ENCODE measurements at places on chromosomes 4 and X.

DNA sequence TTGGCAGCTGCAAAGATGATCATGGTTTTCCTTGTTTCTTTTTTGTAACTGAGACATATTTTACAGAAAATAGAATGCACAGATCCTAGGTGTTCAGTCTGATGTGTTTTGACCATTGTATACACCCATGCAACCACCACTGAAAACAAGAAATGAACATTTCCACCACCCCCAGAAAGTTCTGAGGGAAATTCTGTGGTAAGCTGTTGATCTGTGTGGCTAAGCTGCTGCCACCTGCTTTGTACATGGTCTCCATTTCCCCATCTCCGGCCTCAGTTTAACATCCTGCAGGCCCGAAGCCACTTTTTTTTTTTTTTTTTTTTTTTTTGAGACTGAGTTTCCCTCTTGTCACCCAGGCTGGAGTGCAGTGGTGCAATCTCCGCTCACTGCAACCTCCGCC, 65.3 kb downstream of the NYX start:
- no peak for DNase-seq

DNA sequence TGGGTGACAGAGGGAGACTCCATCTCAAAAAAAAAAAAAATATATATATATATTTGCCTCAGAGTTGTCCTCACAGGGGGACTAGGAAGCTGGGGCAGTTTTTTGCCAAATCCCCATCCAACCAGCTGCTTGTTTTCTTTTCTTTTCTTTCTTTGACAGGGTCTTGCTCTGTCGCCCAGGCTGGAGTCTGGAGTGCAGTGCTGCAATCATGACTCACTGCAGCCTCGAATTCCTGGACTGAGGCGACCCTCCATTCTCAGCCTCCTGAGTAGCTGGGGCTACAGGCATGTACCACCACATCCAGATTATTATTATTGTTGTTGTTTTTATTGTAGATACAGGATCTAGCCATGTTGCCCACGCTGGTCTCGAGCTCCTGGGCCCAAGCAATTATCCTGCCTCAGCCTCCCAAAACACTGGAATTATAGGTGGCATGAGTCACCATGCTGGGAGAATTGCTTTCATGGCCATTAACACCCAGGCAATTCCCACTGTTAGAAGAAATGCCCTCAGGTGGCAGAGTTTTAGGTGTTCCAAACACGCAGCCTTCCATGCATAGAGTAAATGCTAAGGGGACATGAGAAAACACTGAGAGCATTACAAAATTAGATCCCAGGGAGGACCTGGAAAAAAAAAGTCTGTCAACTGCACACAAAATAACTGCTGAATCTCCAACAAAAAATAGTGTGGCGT, 98.0 kb downstream of the ARHGAP6 start:
- DNase-seq: no peak

DNA sequence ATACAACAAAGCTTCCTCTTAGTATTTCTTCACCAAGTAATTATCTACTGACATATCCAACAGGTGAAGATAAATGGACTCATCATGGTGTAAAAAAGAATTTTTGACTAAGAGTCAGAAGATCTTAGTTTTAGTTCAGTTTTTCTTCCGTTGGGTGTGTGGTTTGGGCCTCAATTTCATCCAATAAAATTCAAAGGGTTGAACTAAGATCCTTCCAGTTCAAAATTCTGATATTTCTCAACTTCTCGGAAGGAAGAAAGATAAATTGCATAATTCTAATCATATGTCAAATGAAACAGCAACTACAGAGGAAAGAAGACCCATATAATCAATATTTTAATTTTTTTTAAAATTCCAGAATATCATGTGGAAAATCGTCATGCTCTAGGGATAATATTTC, 192.7 kb downstream of the SPRY1 start:
- DNase-seq: no peak

GRCh38 chr4:145939441-145939750, 773 bp upstream of the ZNF827 start:
- DNase-seq: no peak

- DNase-seq: peak; percentile 82
Measured at GRCh38 chr4:189940178-189941004, at the start of gene FRG1. TSS of gene FRG1 (plus strand) at chr4:189940872. CDS start at chr4:189941010, 138 bp downstream.

- DNase-seq: no peak
Measured at GRCh38 chr4:39066371-39066770, 4.3 kb downstream of the KLHL5 start.

- DNase-seq: no peak
Measured at GRCh38 chr4:142547974-142548373, 298.1 kb downstream of the INPP4B start.

DNA sequence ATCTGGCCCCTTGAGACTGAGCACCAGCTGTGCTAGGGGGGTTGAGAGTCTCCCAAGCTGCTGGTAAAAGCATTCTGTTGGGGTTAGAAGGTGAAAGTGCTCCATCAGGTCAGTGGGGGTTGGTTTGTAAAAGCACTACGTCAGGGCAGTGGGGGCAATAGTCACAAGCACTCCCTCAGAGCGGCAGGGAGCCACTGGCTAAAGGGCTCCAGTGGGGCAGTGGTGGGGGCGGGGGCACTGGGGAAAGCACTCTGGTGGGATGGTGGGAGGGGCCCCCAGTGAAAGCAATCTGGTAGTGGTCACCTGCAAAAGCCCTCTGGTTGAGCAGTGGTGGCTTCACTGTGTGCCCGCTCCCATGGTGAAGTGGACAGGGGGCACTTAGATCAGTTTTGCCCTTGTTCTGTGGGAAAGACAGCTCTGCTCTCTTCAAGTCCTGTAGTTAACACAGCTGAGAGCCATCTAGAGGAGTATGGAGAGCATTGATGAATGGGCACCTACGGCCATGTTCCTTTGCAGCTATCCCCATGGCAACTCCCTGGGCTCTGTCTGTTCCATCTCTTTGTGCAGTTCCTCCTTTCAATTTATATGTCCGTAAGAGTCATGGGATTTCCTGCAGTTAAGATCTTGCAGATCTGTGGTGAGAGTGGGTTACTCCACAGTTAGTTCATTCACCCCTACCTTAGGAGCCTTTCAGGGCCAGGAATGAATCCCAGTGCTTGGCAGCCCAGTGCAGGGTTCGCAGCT, 106.4 kb downstream of the SH3BGRL start:
- no peak for DNase-seq

GRCh38 chrX:123731987-123732669, 724 bp downstream of the THOC2 start:
- DNase-seq: no peak

DNA sequence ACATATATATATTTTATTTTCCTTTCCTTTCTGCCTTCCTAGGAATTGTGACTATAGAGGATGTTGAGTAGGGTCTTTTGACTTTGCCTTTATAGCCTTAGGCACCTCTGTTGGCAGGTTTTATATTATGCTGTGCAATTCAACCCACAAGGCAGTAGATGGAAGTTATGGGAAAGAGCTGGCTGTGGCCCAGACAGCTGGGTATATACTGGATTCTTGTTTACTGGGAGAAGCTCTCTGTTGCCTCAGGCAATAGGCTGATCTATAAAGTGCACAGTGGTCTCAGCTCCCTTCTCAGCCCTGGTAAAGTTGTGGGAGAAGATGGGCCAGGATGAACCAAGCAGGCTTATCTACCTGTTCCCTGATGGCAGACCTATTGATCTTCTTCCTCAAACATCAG, 342.0 kb downstream of the GBA3 start:
- DNase-seq: no peak

DNA sequence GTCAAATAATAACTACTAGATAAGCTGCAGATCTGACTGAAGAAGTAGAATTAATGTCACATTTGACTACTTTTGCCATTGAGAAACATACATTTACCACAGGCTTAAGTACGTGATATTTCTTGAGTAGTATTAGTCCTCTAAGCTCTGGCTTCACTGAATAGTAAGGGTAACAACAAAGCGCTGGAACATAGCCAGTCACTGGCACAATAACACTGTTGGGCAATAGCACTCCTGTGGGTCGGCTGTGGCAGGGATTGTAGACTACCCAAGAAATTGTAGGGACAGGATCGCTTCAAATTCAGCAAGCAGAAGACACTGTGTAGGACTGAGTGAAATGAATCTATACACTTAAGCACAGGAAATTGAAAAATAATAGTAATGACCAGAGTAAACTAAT, 27.1 kb upstream of the IL15 start:
- DNase-seq: no peak

- DNase-seq: no peak
Measured at GRCh38 chrX:1472975-1473374, 20.3 kb upstream of the ASMTL start.

- DNase-seq: peak; percentile 13
Measured at GRCh38 chrX:30971774-30972603, 82.9 kb upstream of the TAB3 start.

DNA sequence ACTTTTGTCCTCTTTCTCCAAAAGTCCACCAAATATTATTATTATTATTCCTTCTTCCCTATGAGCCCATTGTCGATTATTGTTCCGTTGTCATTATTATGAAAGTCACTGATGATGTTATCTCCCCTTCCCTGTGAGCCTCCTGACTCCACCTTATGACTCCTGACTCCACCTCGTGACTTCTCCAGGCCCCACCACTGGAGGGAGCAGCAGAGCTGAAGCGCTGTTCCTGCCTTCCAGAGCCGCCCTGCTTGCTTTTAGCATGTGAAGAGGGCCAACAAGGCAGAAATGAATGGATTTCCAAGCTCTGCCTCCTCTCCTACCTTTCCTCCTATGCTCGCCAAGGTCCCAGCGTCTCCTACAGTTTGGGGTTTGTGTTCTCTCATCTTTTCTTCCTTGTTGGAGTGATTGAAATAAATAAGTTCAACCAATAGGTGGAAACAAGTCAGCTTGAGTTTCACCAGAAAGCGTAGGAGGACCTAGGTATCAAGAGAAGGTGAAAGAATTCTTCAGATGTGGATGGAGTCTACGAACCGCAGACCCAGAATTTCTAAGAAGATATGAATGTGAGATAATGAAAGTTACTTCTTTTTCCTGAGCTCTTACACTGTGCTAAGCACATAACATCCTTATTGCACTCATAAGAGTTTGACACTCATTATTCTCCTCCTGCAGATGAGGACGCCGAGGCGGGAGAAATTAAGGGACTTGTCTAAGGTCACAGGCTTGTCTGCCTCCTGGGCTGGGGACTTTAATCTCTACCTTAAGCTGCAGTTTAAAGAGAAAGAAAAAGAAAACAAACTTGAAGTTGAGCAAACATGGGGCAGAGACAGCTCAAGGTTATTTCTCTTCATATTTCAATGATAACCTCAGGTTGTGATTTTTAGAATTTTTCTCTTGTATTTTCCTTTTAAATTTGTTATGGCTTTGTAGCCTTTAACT, 26.1 kb downstream of the IGSF1 start:
- DNase-seq: no peak

DNA sequence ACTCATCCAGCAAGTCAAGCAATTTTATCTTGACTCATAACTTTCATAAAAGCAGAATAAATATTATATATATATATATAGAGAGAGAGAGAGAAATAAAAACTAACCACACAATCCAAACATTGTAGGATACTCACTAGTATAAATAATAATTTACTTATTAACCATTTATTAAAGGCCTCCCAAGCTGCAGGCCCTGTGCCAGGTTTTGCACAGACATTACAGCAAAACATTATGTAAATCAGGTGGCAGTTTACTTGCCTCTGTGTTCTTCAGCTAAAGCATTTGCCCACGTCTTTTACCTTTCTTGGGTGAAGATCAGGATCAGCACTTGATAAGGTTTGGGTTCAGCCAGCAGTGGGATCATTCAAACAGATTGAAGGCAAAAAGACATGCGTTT, 75.6 kb downstream of the CLDN22 start:
- no peak for DNase-seq

DNA sequence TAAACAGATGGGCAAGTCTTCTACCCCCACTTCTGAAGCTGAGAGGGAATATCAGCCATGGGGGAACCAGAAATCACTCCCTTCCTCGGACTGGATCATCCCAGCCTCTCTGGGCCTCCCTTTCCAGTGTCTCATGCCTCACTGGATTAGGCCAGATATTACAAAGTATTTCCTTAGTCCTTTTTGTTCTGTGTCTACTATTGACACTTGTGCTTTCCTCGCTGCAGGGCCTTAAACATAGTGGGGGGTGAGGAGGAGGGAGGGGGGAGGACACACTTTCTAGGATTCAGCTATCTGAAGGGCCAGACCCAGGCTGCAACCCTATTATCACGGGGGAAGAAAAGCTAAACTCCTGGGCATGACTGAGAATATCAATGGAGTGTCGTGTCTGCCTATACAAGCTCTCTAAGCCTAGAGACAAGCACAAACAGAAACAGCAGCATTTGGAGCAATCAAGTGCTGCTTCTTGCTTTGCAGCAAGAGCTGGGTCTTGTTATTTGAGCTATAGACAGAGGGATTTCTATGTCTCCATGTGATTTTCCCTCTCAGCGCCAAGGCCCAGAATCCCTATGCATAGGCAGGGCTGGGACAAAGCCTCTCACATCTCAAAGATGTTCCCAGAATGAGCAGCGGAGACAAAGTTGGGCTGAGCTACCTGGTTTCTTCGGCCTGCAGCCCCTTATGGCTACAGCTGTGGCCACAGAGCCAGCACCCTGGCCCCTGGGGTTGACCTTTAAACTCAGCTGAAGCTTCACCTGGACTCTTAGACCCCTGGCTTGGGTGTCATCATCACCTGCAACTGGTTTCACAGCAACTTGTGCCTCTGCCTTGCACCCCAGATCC, 20.2 kb downstream of the PJA1 start:
- DNase-seq: no peak

- peak; percentile 58 for DNase-seq
Measured at GRCh38 chrX:14963447-14964236, 90.4 kb downstream of the MOSPD2 start.

GRCh38 chr4:24209906-24210305, 320.1 kb upstream of the PPARGC1A start:
- no peak for DNase-seq

GRCh38 chr4:75135068-75135825, 202.3 kb downstream of the PARM1 start:
- no peak for DNase-seq

- no peak for DNase-seq
Measured at GRCh38 chr4:156643826-156644225, 327.8 kb downstream of the PDGFC start.

DNA sequence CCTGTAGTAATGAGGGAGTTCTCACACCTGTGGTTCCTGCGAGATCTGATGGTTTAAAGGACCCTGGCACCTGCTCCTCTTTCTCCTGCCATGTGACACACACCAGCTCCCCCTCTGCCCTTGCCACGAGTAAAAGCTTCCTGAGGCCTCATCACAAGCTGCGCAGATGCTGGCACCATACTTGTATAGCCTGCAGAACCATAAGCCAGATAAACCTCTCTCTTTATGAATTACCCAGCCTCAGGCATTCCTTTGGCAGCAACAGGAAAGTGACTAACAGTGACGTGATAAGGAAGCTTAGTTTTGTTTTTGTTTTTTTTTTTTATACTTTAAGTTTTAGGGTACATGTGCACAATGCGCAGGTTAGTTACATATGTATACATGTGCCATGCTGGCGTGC, 130.9 kb downstream of the AFAP1 start:
- peak; percentile 60 for DNase-seq

All from NCI-H226 (cell line).